ENCODE measurements at places on chromosomes 6 and 20.
A peak's percentile ranks its signal among the peaks of the same experiment; 100 is the strongest.

DNA sequence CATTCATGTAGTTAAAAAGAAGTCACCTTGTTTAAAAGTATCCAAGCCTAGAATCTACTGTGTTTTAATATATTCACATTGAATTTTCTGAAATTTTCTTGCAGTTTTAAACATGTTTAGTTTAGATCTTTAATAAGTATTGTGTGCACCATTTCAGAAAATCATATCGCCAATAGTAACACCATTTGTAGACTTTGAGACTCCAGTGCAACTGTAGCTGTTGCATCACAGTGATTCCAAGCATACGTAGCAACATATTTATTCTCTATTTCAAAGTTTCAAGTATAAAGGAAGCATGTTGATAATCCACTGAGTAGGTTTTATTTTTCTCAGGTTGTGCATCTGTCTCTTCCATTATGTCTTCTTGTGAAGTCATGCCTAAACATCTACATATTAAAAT is 46.4 kb downstream of the HMGN3 start:
- no peak for DNase-seq

- no peak for DNase-seq
Measured at GRCh38 chr6:160077526-160077925, 44.1 kb upstream of the SLC22A1 start.

DNA sequence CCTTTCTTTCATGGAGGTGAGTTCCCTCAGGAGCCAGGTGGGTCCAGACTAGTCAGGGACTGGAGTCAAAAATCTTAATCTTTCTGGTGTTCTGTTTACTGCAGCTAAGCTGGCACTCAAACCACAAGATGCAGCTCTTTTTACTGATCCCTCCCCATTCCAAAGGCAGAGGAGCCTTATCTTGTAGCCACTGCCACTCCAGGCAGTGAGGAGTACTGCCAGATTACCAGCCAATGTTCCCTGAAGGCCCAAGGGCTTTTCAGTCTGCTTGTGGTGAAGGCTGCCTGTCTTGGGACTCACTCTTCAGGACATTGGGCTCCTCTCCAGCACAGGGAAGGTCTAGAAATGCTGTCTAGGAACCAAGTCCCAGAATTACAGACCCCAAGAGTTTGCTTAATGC is 490.4 kb upstream of the ADGRB3 start:
- DNase-seq = no peak

GRCh38 chr20:32809907-32810306 is 9.8 kb upstream of the MAPRE1 start:
- no peak for DNase-seq

GRCh38 chr6:62775427-62776022 is 435.7 kb upstream of the FKBP1C start:
- DNase-seq = no peak

GRCh38 chr6:48917233-48917632 is 545.8 kb downstream of the MMUT start:
- no peak for DNase-seq

GRCh38 chr20:7728338-7728737 is 211.9 kb downstream of the HAO1 start:
- DNase-seq = no peak

GRCh38 chr6:72738091-72738490 is 116.2 kb downstream of the KCNQ5 start:
- DNase-seq = no peak

GRCh38 chr6:3990692-3991491 is 88.0 kb downstream of the FAM217A start:
- DNase-seq = peak; percentile 5

DNA sequence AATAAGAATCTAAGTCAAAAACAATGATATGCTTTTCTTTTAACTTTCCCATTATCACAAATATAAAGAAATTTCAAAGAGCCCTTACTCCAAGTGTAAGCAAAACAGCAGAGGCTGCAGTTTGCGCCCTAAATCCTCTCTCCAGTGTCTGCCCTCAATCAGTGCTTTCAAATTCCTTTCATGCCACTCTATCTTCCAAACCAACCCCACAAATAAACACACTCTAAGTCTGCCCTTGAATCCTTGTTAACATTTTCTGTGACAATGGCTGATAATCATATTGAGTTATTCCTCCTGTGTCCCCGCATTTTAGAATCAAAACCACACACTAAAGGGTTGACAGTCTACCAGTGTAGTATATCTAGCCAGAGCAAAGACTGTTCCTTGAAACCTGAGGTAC is 317.9 kb upstream of the MARCKS start:
- DNase-seq = no peak

DNA sequence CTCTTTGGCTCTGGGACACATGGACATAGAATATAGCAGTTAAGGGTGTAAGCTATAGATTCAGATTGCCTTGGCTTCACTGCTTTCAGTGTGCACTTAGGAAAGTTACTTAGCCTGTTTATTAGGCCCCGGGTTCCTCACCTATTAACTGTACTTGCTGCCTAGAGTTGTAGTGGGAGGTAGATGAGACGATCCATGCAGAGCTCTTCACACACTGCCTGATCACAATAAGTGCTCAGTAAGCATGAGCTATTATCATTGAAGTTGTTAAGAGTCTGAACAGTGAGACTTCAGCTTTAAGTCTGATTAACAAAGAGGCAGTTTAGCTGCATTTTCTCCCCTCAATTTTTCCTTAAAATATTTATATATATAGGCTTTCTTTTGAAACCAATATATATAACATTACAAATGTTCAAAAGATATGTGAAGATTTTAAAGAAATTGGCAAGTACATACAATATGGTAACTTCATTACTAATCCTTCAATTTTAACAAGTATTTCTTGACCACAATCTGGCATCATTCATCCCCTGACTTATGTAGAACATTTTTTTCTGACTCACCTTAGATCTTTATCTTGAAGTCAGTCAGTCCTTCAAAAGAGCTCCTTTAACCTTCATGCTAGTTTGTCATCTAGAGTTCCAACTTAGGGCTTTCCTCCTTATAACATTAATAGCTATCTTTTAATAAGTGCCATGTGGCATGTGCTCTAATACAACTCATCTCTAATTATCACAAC is 20.5 kb upstream of the SUPT3H start:
- DNase-seq = no peak

GRCh38 chr6:127090051-127090450 is 28.4 kb upstream of the RSPO3 start:
- DNase-seq = no peak

DNA sequence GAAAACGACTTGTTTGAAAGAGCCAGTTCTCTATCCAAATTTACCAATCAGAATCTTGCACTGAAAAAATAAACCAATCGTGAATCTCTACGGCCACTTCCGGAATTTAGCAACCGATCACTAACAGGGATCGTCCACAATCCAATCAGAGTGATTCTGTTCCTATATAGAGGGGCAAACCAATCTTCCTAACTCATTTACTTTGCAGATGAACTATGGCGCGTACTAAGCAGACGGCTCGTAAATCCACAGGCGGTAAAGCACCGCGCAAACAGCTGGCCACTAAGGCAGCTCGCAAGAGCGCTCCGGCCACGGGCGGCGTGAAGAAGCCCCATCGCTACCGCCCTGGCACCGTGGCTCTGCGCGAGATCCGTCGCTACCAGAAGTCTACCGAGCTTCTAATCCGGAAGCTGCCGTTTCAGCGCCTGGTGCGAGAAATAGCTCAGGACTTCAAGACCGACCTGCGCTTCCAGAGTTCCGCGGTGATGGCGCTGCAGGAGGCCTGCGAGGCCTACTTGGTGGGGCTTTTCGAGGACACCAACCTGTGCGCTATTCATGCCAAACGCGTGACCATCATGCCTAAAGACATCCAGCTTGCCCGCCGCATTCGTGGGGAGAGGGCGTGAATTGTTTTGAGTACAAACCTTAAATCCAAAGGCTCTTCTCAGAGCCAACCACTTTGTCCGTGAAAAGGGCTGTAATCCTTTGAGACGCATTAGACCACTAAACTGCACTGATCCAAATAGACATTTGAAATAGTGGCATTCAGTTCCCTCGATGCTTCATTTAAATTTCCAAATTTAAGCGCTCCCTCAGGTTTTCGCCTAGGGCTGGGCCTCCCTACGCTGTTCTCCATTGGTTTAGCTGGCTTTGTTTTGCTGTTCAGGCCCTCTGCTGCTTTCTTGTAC is 138.0 kb downstream of the HFE start:
- no peak for DNase-seq

GRCh38 chr6:118980063-118980462 is 45.1 kb upstream of the MCM9 start:
- DNase-seq = no peak

DNA sequence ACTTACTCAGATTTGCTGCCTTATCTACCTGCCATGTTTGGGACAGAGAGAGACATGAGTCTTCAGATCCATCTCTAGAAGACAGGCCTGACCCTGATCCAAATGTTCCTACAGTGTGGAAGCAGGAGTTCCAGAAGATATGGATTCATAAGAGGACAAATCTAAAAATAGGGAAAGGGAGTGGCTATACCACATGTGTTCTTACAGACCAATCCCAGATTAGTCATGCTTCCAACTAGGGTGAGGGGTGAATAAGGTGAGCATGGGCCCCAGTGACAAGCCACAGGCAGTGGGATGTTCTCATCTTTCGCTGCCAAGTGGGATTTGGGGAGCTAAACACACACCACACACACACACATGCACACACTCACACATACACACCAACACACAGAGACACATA is 670.7 kb upstream of the CITED2 start:
- no peak for DNase-seq

DNA sequence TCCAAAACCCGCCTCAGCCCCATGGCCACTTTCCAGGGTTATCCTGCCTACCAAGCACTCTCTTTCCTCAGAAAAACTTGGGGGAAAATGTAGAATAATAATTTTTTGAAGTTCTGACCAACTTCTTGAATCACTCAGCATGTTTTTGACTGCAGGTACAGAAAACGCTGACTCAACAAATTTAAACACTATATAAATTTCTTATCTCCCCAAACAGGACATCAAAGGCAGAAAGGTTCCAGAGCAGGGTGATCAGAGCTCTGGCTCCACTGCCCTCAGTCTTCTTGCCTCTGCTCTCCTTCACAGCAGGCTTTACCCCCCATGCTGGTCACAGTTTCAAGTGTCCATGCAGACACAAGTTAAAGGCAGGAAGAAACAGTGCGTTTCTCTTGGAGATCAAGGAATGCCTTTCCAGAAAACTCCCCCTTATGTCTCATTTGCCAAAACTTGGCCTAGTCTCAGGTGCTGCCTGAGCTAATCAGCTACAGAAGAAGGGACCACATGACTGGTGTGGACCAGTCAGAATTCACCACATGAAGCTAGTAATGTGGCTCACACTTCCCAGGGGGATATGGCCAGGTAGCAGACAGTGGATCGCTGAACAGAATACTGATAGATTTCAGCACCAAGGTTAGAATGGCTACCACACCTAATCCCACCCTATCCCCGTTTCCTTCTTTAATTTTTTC is 24.4 kb upstream of the SLC17A3 start:
- no peak for DNase-seq

GRCh38 chr20:15918631-15919030 is 654.6 kb downstream of the KIF16B start:
- DNase-seq = no peak

DNA sequence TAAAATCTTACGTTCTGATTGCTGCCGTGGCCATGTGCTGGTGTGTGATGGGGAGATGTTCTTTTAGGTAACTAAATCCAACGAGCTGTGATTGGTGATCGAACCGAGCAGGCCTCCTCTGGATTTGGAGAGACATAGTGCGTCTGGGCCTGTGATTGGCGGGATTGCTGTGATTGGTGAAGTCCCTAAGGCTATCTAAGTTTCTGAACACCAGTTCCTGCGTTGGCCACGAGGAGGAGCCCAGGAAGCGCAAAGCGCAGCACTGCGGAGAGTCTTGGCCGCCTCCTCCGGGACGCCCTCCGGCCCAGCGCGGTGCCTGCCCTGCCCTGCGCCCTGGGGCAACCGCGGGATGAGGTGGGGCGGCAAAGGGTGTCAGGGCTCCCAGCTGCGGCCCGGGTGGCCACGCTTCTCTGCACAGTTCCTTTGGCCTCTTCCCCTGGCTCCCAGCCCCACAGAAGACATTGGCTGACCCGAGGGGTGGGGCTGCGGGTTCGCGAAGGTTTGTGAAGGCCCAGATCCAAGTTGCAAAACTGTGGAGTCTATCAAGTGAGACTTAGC is 33.0 kb downstream of the HNF4A start:
- DNase-seq = peak; percentile 28

DNA sequence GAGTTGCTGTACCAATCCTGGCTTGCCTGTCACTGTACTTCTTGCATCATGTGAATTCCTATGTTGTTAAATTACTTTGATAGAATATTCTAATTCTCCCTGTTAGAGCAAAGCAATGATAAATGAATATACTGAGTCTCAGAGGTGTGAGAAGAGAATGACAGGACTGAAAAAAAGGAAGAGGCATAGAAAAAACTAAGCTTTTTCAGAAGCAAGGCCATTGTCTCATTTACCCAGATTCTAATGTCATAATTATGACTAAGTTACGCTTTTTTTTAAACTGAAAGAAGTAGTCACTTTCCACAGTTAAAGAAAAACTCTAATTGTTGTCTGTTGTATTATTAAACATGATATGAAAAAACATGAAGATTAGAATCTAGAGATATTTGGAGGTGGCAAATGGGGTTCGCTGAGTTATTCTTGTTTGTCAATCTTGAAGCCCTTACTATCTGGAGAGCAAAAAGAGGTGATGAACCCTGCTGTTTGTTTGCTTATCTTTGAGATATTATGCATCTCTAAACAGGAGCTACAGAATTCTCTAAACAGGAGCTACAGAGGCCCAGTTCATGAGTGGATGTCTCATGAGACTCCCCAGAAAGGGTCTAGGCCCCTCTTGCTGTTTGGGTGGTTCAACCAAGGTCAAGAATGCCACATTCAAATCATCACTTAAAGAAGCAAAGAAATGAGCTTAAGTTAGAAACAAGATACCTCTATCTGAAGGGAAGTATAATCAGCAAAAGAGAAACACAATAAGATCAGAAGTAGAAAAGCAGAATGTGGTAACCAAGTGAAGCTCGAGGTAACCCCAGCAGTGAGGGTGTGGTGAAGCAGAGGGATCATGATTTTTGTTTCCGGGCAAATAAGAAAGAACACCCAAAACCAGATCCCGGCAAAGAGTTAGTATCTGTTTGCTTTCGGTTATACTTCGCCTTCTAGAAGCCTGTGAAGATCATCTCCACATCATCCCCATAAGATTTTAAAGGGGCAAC is 33.3 kb upstream of the THEMIS start:
- DNase-seq = no peak

GRCh38 chr6:11213422-11214021 is 18.9 kb downstream of the NEDD9 start:
- DNase-seq = no peak

GRCh38 chr6:110541701-110542309 is 65.4 kb upstream of the SLC22A16 start:
- no peak for DNase-seq

- peak; percentile 6 for DNase-seq
Measured at GRCh38 chr20:1299522-1299921, 29.4 kb downstream of the SDCBP2 start.

DNA sequence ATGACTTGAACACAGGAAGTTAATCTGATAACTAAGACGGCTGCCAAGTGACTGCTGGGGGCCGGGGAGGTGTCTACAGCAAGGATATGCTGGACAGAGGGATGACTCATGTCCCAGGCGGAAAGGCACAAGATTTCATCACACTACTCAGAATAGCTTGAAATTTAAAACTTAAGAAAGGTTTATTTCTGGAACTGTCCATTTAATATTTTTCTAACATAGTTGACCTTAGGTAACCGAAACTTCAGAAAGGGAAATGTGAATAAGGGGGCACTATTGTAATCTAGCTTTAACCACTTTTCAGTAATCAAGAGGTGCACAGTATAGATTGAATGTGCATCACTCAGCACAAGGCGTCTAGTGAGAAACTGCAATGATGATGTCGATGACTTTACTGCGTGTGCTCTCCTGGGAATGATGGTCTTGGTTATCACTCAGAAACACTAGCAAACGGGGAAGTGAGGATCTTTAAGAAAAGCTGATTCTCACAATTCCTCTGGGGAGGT is 171.5 kb downstream of the QKI start:
- DNase-seq = no peak
